ENCODE measurements at places on chromosomes 3 and 15.

DNA sequence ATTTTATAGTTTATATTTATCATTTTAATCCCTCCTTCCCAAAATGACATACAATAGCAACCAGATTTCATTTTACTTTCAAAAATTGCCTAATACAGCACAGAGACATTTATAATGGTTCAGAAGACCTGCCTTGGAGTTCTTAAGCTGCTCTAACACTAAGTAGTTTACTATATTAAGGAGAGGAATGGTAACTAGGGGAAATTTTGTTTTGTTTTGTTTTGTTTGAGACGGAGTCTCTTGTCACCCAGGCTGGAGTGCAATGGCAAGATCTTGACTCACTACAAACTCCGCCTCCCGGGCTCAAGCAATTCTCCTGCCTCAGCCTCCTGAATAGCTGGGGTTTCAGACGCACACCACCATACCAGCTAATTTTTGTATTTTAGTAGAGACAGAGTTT lies 22.8 kb upstream of the CCDC50 start:
- peak; percentile 57 for DNase-seq

DNA sequence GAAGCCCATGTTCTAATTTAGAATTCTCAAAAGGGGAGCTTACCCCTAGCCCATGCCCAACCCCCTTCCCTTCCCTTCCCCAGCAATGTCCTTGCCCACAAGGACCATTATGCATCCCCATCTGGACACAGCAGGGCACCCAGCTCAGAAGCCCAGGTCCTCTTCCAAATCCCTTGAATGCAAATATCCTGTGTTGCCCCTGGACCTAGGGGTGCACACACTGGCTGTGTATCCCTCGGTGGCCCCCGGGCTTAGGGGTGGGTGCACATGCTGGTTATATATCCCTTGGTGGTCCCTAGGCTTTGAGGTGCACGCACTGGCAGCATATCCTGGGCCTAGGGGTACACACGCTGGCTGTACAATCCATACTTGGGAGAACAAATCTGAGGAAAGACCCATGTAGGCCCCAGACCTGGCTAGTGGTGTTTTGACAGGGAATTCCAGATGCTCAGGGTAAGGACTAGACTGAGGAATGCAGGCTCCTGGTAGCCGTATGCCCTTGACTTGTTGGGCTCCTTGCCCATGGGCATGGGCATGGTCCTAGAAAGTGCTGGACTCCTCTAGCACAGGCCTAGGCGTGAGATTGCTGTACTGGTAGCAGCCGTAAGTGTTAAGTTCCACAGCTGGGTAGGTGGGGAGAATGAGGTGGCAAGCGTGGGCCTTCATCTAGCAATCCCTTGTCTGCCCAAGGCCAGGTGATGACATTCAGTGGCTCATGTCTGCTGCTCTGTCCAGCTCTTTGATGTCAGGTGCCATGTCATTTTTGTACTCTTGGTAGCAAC lies 222.4 kb downstream of the OPA1 start:
- DNase-seq = no peak

DNA sequence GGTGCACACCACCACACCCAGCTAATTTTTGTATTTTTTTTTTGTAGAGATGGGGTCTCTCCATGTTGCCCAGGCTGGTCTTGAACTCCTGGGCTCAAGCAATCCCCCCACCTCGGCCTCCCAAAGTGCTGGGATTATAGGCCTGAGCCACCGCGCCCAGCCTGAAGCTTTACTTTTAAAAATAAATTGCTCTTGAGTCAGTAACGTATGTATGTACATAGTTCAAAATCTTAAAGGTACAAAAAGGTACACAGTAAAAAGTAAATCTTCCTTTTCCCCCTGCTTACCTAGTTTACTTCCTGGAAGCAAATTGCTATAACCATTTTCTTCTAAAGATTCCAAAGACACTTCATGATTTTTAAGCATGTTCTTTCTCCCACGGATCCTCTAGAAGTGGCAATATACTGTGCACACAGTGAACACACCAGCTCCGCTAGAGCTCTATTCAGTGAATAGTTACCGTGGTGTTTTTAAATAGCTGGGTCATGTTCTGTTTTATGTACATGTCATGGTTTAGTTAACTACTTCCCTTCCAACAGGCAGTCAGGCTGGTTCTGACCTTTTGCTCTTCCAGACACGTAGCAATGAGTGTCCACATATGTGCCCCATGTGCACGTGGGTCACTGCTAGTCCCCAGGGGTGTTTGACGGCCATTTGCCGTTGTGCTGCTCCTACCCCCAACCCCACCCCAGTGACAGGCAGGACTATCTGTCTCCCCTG lies 82.1 kb downstream of the EEFSEC start:
- DNase-seq = peak; percentile 22

DNA sequence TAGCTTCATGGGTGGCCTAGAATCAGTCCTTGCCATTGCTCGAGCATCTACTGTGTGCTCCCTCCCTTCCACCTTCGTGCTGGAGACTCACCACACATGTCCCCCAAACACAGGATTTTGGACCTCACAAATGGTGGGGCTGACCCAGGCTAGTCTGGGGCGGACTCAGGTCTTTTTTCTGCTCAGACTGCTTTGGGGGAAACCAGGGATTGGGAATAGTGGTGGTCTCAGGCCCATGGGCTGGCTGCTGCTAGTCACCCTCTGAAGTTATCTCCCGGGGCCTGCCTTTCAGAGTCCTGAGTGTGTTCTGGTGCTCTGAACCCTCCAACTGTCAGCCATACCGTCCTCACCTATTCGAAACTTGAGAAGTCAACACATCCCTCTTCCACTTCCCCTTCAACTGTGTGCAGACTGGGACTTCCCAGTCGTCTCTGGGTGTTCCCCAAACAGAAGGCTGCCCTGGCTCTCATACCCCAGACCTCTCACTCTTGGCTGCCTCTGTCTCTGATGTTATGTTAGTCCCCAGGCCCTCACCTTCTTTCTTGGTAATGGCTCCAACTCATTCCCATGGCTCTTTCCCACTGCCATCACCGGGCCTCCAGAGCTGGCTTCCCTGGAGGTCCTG lies 46.0 kb downstream of the PPCDC start:
- peak; percentile 12 for DNase-seq

DNA sequence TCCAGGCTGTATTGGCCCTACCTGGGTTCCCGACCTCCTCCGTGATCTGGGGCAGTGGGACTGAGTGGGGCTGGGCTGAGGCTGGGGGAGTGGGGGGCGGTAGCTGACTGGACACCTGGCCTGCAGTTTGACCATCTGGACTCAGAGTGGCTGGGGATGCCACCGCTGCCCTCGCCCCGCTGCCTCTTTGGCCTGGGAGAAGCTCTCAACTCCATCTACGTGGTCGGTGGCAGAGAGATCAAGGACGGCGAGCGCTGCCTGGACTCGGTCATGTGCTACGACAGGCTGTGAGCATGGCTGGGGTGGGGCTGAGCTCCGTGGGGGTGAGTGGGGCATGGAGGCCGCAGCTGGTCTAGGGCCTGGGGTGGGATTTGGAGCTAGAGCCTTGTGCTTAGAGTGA lies 2.7 kb downstream of the KLHL40 start:
- no peak for DNase-seq

DNA sequence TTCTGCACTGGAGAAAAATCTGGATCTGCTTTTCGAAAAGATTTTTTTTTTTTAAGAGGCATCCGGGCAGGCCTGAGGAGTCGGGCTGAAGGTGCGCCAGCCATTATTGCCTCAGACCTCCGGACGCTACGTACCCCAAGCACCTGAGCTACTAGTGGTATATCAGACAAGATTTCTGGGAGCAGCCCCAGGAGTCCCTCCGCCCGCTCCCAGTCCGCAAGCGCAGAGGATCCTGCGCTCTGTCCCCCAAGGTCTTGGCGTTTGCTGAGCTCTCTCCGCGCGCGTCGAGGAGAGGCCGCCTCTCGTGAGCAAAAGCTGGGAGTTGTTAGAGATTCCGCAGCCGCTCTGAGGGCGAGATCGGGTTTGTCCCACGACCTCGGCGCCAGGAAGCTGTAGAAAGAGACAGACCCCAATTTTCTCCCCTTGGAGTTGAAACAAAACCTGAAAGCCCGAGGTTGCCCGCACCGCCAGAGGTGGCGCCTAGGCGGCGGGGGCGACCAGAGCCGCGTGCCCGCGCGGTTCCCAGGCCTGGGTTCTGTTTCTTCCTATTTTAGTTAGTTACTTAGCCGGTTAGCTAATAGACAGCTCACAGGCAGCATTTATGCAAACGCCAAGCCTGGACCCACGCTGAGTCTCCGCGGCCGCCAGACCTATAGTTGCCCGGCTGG lies 72.5 kb upstream of the POLG start:
- peak; percentile 10 for DNase-seq

DNA sequence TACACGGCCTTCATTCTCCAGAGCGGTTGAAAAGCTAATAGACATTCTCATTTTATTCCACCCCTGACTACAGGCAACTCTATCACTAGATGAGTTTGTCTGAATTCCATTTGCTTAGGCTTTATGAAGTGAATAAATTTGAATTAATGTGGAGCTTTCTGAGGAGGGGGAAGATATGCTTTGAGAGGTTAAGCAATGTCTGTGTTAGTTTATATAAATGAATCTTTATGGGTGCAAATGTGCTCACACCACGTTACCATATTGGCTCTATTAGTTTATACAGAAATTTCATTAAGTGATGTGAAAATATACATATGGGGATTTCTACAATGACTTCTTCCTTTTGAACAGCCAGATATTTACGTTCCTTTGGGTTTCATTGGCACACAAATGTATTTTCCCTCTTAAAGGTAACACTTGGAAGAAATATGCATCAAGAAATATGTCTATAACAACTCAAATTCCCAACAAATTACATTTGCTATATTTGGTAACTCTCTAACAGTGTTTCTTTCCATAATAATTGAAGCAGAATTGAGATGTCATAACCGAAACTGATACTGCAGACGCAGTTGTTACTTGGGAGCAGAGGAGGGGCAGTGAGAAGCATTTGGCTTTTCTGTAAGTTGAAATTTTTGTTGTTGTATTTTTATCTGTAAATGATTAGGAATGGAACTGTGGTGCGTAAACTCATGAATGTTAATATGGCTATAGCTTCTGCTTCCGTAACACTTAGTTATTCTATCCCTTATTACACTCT lies 359.4 kb downstream of the CACNA2D3 start:
- DNase-seq = no peak

DNA sequence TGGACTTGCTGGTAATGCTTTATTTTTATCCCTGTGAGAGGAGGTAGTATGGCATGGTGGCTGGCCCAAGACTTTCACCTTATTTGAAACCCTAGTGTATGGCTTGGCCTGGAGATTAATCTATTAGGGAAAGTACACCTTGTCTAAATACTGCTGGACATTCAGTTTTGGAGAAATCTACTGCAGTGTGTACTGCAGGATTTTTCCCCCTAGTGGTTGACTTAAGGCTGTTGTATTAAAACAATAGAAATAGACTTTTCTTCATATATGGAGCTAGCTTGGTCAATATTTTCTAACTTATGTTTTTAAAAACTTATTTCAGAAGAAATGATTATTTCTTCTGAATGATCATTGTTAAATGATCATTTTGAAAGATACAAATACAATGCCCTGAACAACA lies 13.9 kb upstream of the SLITRK3 start:
- no peak for DNase-seq

DNA sequence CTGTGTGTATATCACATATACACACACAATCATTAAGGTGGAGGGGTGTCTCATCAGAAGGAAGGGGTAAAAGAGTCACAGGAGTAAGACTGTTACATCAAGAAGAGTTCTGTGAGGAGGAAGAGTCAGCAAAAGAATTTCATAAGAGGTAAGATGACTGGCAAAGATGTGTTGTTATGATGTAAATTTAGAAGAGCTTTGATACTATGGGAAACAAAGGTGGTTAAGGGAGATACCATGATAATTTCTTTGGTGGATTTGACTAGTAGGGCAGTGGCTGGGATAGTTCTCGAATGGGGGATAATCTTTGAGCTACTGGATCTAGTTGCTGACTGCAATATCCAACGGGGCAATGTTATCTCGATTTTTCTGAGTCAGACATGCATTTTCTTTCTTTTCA lies 61.6 kb downstream of the STAG1 start:
- DNase-seq = no peak

- no peak for DNase-seq
Measured at GRCh38 chr3:18372786-18373405, 52.2 kb downstream of the SATB1 start.

Measured in trophoblast cell (in vitro differentiated cells and primary cell).